ENCODE measurements at places on chromosomes 2 and 18.
A peak's percentile ranks its signal among the peaks of the same experiment; 100 is the strongest.

DNA sequence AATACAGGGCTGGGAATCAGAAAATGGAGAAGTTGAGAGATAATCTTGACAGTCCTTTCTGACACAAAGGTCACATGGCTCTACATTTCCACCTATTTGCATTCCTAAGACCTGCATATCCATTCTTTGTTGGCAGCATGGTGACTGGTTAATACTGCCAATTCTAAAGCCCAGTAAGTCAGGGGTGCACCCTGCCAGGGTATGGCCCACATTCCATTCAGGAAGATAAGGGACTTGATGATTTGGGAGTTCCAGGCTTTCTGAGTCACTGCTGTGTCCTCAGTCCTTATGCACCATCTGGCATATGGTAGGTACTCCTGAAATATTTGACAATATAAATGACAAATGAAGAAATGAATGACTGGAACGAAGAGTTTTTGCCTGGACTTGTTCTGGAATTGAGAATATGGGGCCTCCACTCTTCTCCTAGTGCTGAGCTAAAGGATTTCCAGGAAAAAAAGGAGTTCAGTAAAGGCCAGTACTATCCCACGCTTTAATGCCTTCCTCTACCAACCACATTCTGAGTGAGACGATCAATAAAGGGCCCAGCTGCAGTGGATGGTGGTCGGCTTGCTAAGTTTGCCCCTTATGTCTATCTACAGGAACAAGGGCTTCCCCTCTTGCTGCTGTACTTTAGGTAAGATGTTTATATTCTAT is 31.7 kb upstream of the EIF2AK3 start:
- no peak for DNase-seq

GRCh38 chr2:111941531-111941930 is 43.1 kb downstream of the MERTK start:
- no peak for DNase-seq

DNA sequence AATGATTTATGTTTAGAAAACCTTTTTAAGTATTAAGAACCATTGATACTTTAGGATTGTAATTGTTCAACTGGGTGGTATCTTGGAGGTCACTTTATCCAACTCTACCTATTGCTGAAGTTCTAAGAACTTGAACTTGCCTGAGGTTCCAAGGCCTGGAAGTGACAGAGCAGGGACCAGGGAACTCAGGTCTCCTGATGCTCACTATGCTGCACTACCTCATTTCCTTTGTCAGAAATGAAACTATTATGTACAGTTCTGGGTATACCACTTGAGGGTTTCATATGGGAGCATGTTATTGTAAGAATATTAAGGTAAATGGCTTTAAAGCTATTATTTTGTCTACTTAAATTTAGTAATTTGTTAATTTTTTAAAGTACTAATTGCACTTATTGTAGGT is 3.0 kb downstream of the MBD5 start:
- DNase-seq: no peak

DNA sequence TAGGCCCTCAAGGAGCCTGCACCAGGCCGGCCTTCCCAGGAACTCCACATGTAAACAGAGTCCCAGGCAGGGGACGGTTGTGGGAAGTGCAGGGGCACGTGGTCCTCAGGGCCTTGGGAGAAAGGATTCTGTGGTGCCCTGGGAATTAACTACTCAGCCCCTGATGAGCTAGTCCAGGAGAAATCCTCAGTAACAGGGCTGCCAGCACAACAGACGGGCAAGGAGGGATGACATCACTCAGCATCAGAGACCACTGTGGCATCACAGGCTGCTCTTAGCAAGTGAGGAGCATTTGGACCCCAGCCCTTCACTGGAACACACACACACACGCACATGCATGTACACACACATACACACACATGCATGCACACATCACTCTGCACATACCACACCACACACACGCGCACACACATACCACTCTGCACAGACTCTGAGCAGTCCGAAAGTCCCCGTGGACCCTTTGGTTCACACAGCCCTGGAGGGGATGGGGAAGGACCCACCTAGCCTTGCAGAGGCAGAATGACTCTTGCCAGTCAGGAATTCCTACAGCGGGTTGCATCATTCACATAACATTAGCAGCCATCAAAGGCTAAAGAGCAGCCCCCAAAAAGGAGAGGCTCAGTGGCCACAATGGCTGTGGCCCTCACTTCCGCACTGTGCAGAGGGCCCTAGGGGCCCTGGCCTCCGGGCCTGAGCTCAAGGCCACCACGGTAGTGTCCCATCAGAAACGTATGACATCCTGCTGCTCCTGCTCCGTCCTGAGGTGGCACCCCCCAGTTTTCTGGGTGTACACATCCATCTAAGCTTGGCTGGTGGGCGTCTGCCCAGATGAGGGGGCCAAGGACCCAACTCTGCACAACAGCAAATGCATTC is 1.9 kb upstream of the NMUR1 start:
- no peak for DNase-seq

DNA sequence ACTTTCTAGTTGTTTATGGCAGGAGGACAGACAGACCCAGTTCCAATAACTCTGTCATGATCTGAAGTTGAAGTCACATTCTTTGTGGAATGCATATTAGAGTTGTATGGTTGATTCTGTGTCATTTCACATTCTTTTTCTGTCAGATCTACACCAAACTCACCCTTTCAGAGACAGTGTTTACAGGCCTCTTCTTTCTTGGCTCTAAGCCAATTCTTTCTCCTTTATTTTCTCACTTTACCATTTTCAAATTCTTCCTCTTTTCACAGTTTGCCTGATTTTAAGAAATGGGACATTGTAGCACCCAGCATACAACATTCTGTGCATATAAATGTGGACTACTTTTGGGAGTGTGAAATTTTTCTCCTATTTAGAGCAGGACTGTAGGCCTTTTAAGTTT is 103.7 kb downstream of the CCDC85A start:
- DNase-seq: no peak

DNA sequence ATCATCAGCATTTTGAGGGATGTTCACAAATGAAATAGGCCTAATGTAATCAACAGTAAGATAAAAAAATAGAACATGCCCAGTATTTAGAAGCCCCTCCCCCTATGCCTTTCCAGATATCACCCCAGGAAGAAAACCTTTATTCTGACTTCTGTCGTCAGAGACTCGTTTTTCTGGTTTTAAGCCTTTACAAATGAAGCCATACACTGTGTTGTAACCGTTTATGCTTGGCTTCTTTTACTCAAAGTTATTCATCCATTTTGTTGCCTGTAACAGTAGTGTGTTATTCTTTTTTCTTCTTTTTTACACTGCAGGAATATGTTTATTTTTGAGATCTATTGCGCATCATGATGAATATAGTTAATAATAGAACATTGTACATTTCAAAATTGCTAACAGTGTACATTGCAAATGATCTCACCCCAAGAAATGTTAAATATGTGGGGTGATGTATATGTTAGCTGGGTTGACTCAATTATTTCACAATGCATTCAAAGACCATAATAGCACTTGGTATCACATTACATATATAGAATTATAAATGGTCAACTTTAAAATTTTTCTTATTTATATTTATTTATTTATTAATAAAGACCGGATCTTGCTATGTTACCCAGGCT is 28.1 kb upstream of the PNPT1 start:
- DNase-seq: no peak

DNA sequence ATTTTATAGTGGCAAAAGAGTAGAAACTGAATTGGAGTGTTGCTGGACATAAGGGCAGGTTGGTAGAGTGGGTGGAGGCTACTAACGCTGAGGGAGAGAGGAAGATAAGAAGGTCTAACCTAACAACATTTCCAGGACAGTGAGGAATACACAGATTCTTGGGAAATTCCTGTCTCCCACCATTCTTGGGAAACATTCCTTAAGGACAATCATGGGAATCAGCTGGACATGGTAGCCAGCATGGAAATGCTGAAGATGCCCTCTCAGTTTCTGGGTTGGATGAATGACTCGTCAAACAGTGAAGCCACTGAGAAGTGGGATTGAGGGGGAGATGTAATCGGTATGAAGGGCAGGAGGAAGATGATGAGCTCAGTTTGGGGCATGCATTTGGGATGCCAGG is 265.4 kb downstream of the AFF3 start:
- DNase-seq: no peak

- no peak for DNase-seq
Observed at GRCh38 chr2:150046211-150046610, 441.3 kb downstream of the RND3 start.

DNA sequence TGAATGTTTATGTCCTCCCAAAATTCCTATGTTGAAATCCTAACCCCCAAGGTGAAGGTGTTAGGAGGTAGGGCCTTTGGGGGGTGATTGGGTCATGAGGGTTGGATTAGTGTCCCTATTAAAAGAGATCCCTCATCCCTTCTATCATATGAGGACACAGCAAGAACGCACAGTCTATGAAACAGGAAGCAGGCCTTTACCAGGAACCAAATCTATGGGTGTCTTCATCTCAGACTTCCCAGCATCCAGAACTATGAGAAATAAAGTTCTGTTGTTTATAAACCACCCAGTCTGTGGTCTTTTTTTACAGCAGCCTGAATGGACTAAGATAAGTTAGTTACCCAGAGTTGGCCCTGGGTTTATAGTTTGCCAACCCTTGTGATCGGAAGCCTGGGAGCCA is 153.1 kb downstream of the INO80D start:
- no peak for DNase-seq

DNA sequence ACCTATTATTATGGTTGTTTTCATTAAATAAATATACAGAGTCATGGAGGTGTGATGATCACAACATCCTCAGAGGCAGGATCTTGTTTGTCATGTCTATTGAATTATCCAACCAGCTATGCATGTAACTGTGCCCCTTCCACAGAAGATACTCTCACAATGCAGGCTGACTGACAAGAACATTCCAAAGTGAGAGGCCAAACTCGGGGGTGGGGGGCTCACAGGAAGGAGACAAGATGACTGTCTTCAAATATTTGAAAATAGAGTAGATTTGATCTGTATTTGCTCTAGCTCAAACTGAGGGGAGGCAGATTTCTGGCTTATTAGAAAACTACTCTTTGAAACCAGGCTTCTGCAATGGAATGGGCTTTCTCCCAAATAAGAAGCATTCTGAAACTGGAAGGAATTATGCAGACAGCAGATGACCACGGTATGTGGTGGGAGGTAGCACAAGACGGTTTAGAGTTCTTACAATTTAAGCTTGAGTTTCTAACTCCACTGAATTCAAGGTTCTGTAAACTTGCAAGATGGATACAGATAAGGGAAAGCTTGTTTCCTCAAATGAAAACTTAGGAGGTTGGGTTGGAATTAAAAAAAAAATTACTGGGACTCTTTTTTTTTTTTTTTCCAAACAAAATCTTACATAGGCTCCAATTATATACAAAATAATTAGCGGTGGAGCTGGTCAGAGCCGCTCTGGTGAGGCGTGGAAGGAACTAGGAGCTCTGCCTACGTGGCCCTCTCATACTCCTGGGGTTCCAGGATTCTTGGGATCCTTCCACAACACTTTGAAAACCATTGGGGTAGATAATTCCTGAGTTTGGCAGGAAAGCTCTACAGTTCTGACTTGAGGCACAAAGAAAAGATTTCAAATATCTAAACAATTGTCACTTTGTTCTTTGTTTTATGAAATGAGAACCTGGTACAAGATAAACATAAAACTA is 79.3 kb downstream of the PLA2R1 start:
- no peak for DNase-seq

- no peak for DNase-seq
Observed at GRCh38 chr2:99562516-99562915, 72.7 kb upstream of the REV1 start.

DNA sequence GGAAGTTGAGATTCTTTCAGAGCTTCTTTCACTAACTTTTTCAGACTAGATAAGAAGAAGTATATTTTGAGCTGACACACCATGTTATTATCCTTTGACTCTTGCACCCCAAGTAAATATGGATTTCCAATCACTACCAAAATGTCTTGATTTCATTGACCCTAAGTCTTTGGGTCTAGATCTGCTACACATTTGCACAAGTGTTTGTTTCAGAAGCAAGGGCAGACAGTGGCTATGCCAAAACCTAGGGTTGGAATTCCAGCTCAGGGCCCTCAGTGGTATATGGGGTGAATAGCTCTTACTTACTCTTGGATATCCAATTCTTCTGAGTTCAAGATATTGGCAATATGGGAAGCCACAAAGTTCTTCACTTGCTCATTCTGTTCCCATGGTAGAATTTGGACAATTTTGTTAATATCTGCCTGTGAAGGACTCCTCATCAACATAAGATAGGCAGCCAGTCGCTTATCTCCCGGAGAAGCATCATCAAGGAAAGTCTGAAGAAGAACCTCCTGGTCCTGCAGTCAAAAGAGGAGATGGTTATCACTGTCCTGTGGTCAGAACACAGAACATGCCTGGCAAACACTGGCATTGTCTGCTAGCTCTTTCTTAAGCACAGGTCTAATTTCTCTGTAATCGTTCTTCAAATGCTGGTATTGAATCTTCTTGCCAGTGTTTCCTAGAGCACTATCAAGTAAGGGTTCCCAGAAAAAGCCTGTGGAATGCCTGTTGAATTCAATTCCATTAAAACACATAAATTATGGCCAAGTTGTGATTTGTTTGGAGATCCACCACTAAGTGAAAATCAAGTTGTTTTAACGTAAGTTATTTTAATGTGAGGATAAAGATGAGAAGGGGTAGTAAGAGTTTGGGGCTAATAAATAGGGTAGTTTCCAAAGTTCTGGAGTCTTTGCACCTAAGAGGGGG is 15.6 kb downstream of the APOB start:
- no peak for DNase-seq

- peak; percentile 52 for DNase-seq
Observed at GRCh38 chr2:173858291-173858731, 106.9 kb downstream of the SP3 start.

DNA sequence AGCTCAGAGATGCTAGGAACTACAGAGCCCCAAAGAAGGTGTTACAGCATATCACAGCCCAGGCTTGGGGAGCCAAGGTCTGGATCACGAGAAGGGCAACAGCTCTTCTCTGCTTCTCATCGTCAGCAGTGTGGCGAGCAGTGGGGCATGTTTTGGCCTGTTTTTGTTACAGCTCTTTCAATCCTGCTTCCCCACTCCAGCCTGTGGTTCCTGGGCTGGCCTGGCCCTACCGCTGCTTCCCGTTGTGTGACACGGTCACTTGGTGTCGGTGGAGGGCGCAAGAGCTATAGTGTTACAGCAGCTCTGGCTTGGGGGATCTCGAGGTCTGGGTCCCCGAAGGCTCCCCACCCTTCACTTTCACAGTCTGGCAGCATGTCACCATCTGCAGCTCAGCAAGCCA is 870.2 kb downstream of the CBLN2 start:
- DNase-seq: no peak

- DNase-seq: no peak
Observed at GRCh38 chr2:235041221-235041917, 89.6 kb downstream of the SH3BP4 start.

GRCh38 chr18:79589601-79590091 is 90.0 kb upstream of the CTDP1 start:
- DNase-seq: no peak

DNA sequence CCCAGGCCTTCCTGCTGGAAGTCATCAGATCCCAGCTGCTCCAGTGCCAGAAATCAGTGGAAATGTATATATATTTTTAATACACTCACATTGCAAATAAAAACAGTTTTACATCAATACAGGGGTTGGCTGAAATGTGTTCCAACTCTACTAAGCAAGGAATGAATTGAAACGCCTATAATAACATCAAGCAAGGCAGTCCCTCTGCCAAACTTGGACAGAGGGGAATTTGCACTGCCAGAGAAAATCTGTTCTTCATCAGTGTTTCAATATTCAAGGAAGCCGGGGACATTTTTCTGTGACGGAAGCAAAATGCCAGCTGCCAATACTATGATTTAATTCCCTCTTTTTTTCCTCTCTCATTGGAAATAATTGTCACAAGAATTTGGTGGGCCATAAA is 335.3 kb downstream of the TNS1 start:
- no peak for DNase-seq

- no peak for DNase-seq
Observed at GRCh38 chr18:75208155-75208835, 644 bp downstream of the PTGR3 start.

GRCh38 chr18:26708806-26709716 is 156.4 kb downstream of the AQP4 start:
- DNase-seq: no peak
